Pulmonary artery endothelial cell (primary cell): ENCODE measurements at places on chromosomes 4 and X. TPM values are rescaled to one million over a fixed set of nuclear protein-coding genes. Genes with fewer than 3 reads are reported as not detected.

GRCh38 chrX:29787656-29788055 lies 427.7 kb upstream of the MAGEB2 start:
- DNase-seq, result no peak

DNA sequence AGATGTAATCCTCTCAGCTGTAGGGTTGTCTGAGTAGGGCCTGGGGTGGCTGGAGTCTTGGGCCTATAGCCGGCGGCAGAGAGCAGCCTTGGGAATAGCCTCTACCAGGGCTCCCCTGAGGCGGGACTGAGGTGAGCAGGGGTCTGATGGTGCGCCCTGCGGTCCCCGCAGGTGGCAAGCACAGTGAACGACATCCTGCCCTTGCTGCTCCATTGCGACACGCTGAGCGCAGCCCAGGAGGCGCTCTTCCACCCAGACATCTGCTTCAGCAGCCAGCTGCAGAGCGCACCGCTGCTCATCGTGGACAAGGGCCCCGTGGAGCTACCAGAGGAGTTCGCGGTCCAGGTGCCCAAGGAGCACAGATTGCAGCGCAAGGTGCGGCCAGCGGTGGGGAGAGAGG lies 317.0 kb downstream of the ADGRL3 start:
- DNase-seq, result no peak

DNA sequence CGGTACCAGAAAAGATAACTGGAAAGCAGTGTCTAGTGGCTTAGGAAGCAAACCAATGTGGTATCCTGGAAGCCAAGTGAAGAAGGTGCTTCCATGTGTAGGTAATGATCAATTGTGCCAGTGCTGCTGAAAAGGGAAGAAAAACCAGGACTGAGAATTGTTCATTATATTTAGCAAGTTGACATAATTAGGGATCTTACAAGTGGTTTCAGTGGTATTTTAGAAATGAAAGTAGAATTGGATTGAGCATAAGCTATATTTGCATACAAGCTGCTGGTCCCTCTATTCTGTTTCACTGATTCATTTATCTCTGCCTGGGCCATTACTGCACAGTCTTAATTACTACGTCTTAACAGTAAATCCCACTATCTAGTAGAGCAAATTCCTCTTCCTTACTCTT lies 32.3 kb downstream of the PRDM8 start:
- DNase-seq, result no peak

DNA sequence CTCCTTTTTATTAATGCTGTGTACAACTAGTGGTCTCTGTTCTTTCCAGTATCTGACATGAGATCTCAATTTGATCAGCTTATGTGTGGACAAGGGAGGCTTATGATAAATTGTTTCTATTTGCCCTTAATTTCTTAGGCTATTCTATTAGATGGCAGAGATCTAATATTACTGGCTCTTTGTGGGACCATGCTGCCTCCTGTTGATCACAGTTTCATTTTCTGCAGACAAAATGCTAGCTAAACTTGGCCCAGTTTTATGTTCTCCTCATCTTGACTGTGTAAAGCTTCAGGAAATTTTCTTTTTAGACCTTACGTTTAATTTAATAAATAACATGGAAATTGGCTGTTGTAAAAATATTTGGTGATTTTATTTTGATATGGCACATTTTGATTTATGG lies 627.1 kb upstream of the AADAT start:
- DNase-seq, result no peak

- DNase-seq, result no peak
Measured at GRCh38 chrX:39654183-39654925, 443.4 kb downstream of the BCOR start.

- DNase-seq, result no peak
Measured at GRCh38 chr4:116870686-116871085, 214.7 kb downstream of the TRAM1L1 start.

- peak; percentile 32 for DNase-seq
Measured at GRCh38 chr4:94603170-94603747, 151.5 kb downstream of the PDLIM5 start.

- no peak for DNase-seq
Measured at GRCh38 chr4:24278693-24279092, 305.7 kb downstream of the DHX15 start.

The SUPT20HL1 gene
- total RNA-seq, result not detected in 2 replicates

GRCh38 chr4:74537459-74537858 lies 92.5 kb downstream of the AREG start:
- no peak for DNase-seq

The SHROOM3 gene
- 3.3 and 8.1 TPM in 2 replicates for total RNA-seq

DNA sequence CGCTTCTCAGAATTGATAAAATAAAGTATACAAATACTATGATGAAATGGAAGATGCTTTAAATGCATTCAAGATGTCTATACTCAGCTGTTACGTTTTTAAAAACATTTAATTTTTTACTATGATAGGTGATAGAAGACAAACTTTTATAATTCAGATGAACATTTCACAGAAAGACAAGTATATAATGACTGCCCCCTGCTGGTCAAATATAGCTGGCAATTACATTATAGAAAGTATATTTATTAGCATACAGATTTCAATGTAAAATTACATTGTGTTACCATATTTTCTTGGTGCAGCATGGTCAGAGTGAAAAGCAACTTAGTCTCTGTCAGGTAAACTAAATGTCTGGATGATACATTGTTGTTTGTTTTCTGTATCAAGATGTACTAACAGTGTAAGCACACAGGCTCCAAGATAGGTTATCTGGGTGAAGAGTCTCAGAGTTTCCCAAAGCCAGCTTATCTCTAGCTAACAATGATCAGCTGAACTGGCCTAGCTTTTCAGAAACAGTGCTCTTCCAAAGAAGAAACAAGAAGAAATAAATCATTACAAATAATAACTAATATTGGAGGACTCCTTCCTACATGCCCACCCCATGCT lies 54.1 kb downstream of the SRPX start:
- no peak for DNase-seq

DNA sequence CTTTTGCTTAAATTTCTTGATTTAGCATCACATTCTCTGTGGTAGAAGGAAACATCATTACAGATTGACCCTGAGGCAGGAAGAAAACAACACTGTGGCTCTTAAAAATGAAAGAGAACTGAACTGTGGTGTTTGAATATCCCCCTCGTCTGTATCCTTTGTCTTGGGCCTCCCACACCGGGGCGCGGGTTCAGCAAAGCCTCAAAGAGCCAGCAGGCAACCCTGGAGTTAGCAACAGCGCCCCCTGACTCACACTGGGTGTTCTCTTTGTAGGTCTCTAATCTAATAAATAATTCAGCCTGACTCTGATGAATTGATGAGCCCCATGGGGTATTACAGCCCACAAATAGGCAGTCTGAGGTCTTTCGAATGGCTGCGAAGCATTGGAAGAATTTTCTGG lies 46.1 kb upstream of the CTSO start:
- no peak for DNase-seq

- no peak for DNase-seq
Measured at GRCh38 chr4:8419222-8420041, 21.1 kb downstream of the ACOX3 start.

DNA sequence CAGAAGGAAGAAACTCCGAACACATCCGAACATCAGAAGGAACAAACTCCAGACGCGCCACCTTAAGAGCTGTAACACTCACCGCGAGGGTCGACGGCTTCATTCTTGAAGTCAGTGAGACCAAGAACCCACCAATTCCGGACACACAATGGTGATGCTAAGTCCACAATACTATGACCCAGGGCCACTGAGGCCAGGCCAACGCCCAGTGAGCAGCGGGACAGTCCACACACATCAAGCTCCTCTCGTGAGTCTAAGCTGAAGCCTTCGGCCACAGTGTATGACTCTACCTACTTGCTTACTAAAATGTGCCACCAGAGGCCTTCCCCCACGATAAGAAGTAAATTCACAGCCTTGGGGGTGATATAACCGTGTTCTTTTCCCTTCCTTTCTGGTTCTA lies 10.2 kb upstream of the CDKN2AIP start:
- no peak for DNase-seq

DNA sequence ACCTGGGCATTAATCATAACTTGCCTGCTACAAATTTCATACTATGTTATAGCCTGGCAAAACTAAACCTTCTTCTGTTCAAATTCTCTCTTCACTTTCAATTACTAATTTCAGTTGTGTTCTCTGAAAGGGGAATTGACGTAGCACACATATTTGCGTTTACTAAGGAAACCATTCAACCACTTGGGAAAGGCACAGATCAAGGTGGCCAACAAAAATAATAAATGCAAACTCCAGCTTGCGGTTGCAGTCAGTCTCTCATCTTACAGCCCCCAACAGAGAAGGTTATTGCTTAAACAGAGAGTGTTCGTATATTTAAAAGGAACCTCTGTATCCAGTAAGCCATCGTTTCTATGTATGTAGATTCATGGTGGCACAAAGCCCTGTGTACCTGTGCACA lies 4.0 kb downstream of the SRPX start:
- DNase-seq, result no peak

The STBD1 gene
- total RNA-seq, result 2.6 TPM in 2 replicates

The NFXL1 gene
- total RNA-seq, result 5.7 and 9.0 TPM in 2 replicates

The SYTL5 gene
- total RNA-seq, result not detected in 2 replicates

The ADH7 gene
- not detected in 2 replicates for total RNA-seq

The CXCL8 gene
- 311 and 535 TPM in 2 replicates for total RNA-seq

DNA sequence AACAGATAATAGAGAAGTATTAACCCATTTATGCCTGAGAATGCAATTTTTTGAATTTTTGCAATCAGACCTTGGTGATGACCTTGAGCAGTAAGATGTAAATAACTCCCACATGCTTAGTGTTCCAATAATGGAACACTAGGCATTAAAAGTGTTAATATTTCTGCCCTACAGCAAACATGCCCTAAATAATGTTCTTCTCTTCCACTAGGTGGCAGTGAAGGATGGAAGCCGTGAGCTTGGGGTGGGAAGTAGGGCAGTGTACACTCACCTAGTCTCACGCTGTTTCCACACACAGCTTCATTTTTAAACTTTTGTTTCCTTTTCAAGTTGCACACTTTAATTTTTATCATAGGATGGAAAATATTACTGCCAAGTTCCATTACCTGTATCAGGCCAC lies 613.1 kb upstream of the HS3ST1 start:
- no peak for DNase-seq

The TEX11 gene
- not detected in 2 replicates for total RNA-seq

The BBS12 gene
- 4.3 and 5.4 TPM in 2 replicates for total RNA-seq

- DNase-seq, result no peak
Measured at GRCh38 chr4:74083546-74083945, 15.4 kb downstream of the CXCL2 start.

The LDB2 gene
- 150 and 155 TPM in 2 replicates for total RNA-seq

- no peak for DNase-seq
Measured at GRCh38 chrX:10811111-10811510, 190.7 kb upstream of the MID1 start.

The LEF1 gene
- total RNA-seq, result not detected in 2 replicates

- DNase-seq, result no peak
Measured at GRCh38 chr4:4440333-4441061, 53.6 kb downstream of the NSG1 start.

- no peak for DNase-seq
Measured at GRCh38 chr4:134936014-134936413, 734.4 kb upstream of the PABPC4L start.

The HTN3 gene
- total RNA-seq, result not detected in 2 replicates

The TREX2 gene
- total RNA-seq, result 0.73 and 1.0 TPM in 2 replicates

DNA sequence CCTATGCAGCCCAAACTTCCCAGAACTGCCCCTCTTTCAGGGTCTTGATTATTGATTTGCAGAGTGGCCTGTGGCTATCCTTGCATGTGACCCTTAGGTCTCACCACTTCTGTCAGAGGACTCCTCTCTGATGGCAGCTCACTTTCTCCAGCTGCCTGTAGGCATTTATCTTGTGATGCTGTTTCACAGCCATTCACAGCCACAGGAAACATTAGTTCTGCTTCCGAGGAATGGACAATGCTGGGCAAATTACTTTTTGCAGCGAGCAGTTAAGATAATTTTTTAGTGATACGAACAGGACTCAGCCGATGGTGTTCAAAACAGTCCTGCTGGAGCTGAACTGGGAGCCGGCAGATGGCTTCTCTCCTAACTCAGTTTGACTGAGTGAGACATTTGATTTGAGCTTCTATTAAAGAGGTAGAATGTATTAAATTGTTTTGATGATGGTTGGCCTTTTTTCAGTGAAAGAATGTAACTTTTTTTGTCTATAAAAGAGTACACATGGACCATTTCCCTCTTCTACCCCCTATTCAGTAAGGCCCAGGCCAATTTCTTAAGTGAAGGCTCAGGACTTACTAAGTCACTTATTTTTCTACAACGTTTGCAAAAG lies 58.4 kb upstream of the TMEM150C start:
- no peak for DNase-seq

DNA sequence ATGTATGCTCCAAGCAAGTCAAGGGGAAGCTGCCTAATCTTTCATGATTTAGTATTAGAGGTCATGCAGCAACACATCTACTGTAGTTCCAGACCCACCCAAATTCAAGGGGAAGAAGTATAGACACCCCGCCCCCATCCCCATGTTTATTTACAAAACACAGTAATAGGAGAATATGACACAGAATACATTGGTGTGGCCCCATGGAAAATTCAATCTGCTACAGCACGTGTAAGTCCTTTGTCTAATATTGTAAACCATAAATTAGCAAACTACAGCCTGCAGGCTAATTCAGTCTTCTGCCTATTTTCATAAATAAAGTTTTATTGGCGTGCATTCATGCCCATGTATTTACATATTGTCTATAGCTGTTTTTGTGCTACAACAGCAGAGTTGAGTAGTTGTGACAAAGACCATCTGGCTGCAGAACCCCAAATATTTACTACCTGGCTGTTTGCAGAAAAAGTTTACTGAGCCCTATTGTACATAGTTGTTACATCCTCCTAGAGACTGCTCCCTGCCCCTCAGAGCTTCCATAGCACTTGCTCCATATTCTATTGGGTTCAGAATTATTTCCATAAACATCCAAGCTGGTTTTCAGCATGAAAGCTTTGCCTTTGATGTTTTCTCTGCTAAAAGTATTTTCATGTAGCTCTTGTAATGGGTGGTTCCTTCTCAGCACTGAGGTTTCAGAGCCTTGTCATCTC lies 326.8 kb upstream of the CPEB2 start:
- DNase-seq, result no peak

The HTRA3 gene
- 3.3 and 6.5 TPM in 2 replicates for total RNA-seq
